ENCODE measurements at places on chromosomes 5 and 9.

DNA sequence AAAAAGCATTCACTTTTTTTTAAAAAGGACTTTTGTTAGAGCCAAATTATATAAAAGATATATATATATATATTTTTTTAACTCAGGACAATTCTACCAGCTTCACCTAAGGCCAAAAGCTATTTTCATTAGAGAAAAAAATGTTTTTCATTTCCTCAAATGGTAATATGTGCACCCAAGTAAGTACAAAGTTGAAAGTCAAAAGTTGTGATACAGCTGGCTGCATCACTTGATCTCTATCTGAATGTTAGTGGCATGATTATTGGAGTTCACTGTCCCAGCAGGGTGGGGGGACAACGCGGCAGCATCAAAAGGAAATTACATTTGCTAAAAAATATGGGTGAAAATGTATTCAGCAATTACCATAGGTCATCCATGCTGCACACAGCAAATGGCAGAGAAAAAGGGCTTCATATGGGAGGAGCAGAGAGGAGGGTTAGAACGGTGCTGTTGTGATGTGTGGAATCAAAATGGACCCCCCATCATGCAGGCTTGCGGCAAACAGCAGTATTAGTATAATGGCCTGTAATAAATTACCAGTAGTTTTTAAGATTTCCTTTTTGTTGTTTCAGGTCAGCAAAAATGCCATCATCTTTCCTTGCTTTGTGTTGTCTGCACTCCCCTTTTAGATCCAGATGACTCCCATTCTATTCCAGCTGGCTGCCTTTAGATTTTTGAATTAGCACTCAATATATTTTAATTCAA lies 253.7 kb downstream of the MAT2B start:
- no peak for DNase-seq

GRCh38 chr9:120583958-120584369 lies 4.0 kb upstream of the CDK5RAP2 start:
- no peak for DNase-seq

DNA sequence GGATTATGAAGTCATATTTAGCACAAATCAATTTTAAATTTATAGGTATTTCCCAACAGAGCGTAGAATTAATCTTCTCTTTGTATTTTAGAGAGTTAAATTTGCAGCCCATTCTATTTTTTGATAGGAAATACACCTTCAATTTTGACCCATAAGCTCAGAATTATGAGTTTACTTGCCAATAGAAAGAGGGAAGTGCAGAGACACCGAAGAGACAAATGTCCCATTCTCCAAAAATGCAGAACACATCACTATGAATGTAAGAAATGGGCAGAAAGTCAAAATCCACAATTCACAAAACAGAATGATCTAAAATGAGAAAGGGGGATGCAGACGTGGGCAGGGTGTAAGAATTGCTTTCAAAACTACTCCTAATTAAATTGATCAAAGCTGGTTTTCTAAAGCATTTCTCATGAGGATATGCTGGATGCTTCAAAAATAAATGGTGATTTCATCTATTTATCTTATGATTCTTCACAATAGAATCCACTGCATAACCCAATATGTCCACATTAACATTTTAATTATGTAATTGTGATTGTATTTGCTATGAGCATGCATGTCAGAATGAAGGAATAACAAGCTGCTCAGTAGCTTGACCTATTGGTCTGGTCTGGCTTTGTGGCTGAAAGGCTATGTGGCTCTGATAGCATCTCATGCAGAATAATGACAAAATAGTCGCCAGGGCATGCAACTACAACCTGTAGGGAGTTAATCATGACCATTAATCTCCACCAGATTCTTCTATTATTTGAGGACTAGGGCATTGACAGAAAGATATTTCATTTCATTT lies 550.1 kb upstream of the CDH18 start:
- DNase-seq: no peak

DNA sequence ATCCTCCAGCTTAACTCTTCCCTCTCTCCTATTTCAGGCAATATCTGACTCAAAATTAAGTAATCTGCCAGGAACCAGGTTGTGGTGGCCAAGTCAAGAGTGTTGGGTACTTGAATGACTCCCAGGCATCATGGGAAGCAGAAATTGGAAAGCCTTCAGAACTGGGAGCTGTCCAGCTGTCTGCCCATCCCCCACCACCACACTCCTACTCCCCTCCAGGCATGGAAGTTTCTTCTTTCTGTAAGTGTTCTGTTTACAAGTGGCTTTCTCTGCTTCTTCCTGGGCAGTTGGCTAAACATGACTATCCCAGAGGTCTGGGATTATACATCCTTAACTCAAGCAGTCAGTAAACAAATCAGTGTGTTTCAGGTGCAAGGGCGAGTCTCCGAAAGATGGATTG lies 14.6 kb upstream of the PBX3 start:
- no peak for DNase-seq

- no peak for DNase-seq
Observed at GRCh38 chr9:94511134-94511954, 43.5 kb upstream of the PCAT7 start.

- DNase-seq: no peak
Observed at GRCh38 chr5:14157493-14157782, 14.3 kb downstream of the TRIO start.

GRCh38 chr5:141787376-141787775 lies 90.8 kb downstream of the PCDH1 start:
- no peak for DNase-seq

- DNase-seq: no peak
Observed at GRCh38 chr5:152542741-152543140, 137.7 kb upstream of the NMUR2 start.

GRCh38 chr9:5566054-5566618 lies 55.8 kb downstream of the PDCD1LG2 start:
- no peak for DNase-seq

DNA sequence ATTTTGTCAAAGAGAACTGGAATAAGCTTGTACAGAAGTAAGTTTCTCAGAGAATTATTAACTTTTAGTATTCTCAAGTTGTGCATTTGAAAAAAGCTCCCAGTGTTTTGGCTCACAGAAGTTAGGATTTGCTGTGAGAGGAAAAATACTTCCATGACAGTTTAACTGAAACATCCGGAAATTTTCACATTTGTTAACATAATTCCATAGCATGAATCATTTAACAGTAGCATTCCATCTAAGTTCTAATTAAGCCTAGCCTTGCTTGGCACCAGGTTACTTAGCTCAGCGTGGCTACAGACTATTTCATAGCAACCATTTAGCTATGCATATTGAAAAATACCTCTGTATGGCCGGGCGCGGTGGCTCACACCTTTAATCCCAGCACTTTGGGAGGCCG lies 90.8 kb downstream of the LNPEP start:
- no peak for DNase-seq

DNA sequence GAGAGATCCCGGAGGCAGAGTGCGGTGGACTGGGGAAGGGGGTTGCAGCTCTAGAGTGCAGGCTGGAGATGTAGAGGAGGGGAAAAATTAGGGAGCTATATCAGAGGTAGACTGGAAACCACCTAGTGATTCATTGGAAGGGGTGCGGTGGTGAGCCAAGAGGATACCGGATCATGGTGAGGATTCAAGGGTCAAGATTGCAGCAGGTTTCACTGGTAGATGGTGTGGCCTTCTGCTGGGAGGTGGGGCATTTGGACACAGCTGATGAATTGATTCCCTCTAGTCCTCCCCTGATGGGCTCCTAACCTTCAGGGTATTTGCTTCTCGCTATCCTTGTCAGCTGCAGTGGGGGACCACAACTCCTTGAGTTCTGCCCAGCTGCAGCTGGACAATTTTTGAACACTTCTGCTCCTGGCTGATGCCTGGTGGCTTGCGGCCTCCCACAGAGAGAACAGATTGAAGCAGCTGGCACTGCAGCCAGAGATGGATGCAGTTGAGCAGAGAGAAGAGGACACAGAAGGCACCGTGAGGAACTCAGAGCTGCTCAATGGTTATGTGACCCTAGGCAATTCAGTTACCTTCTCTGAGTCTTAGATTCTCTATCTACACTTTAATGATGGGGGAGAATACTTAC lies 134.4 kb upstream of the ABCA1 start:
- no peak for DNase-seq

DNA sequence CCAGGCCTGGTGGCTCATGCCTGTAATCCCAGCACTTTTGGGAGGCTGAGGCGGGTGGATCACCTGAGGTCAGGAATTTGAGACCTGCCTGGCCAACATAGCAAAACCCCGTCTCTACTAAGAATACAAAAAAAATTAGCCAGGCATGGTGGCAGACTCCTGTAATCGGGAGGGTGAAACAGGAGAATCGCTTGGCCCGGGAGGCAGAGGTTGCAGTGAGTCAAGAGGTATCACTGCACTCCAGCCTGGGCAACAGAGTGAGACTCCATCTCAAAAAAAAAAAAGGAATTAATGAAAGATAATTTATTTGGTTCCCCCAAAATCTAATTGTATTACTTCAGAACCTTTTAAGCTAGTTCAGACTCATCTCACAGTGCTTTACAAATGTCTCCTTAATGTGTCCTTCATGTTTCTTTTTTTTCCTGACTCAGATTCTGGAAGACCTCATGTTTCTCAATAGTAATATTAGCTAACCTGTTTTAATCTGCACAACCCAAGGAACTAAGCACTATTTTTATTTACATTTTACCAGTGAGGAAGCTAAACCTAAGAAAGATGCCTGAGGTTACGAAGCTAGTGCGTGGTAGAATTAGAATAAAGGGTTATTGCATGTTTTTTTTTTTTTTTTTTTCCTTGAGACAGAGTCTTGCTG lies 15.1 kb downstream of the FAF2 start:
- no peak for DNase-seq

DNA sequence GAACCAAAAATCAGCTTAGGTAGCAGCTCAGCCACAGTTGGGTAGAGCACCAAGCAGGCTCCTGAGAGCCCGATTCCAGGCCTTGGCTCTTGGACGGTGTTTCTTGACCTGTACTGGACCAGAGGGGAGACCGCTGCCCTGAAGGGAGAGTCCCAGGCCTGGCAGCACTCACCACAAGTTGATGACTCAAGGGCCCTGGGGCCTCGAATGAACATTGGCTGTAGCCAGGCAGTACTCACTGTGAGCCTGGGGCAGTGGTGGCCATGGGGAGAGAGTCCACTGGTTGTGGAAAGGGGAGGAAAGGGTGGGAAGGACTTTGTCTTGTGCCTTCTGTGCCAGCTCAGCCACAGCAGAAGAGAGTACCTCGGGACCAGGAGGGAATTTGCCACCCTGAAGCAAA lies 166.1 kb downstream of the EDIL3 start:
- DNase-seq: no peak

GRCh38 chr5:133353741-133354140 lies 258.6 kb downstream of the FSTL4 start:
- DNase-seq: no peak

GRCh38 chr9:121225240-121225639 lies 23.6 kb upstream of the RAB14 start:
- peak; percentile 11 for DNase-seq

DNA sequence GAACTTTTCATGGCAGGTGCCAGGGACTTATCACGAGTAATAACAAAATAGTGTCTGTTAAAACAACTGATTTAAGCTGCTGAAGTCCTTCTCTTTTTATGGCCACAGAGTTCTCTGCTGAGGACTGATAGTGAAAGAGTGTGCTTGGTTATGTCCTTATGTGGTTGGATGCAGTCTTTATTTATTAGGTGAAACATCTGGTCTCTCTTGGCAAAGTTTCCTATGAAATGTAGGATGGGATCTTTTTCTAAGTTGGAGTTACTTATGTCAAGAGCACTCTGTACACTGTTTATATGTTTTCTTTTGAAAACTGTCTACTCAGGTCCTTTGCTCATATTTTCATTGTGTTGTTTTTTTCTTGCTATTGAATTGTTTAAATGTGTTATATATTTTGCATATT lies 1816.1 kb upstream of the C9orf72 start:
- no peak for DNase-seq

DNA sequence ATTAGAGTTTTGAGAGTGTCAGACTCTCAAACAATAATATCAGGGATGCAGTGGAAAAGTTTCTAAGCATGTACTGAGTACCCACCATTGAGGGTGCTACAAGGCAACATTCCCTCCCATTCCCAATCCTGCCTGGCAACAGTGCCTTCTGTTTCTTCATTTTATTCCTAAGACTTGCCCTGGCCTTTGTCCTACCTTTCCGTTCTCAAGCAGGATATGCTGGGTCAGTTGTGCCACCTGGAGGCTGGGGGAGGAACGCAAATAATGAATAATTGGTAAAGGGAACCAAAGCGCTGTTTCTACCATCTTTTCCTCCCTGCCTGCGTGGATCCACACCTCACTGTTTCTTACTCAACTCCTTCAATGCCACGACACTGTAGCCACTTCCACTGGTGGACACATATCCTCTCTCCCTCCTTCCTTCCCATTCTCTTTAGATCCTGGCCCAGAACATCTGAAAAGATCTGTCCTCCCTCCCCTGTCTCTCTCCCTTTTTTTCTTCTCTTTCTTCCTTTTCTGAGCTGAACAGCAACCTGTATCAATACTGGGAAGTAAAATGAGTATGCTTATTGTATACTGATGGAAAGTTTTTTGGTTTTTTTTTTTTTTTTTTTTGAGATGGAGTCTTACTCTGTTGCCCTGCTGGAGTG lies 149.5 kb downstream of the C9orf152 start:
- DNase-seq: peak; percentile 30

- DNase-seq: no peak
Observed at GRCh38 chr9:98808411-98808815, 943 bp downstream of the GALNT12 start.

DNA sequence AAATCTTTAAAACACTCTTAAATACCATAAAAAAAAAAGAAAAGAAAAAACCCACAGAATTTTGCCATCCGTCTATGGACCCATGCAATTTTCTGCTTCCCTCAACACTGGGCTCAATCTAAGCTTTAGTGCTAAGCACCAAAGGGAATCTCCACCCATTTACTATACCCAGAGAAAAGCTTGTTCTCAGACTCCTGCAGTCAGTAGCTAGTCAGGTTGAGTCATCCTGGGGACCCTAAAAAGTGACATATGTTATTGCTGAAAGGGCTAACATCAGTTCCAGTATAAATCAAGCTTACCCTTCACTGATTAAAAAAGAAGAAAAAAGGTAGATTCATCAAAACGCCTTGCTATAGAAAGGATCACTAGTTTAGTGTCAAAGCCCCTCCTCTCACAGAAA lies 177.6 kb downstream of the MUSK start:
- DNase-seq: no peak

- DNase-seq: no peak
Observed at GRCh38 chr5:179260324-179261070, 84.8 kb downstream of the ADAMTS2 start.

DNA sequence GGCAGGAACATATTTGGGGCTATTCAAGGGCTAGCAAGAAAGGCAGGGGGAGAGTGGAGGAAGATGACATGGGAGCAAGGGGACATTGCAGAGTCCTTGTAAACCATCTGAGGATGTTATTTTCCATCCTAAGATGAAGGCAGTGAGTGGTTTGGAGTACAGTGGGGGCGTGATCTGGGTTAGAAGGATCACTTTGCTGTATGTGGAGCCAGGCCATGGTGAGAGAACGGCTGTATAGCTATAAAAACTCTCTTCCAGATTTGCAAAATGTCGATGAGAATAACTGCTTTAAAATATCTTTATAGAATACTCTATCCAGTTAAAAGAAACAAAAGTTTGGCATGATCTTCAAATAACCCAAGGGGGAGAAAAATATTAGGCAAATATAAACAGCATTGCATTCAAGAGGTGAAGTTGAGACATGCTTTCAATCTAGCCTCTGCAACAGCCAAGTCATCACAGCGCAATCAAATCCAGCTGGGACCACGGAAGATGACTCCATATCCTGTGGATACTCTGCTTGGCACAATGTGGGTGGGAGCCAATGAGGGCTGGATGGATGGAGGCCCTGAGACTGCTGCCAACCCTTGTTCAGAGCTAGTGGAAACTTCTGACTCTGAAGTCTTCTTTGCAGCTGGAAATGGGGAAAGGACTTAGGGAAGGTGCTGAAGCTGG lies 111.5 kb upstream of the BASP1 start:
- DNase-seq: no peak

GRCh38 chr5:5951953-5952352 lies 426.4 kb downstream of the MED10 start:
- DNase-seq: no peak
